HCT116 (cell line): ENCODE measurements at places on chromosomes 4 and X.

GRCh38 chr4:41797260-41797659, 48.7 kb upstream of the PHOX2B start:
- DNase-seq = no peak
- H3K27ac ChIP-seq = no peak overlapping the region
- no peak overlapping the region for H3K4me3 ChIP-seq
- H3K4me1 ChIP-seq = no peaks in the 10 kb centered on the region

DNA sequence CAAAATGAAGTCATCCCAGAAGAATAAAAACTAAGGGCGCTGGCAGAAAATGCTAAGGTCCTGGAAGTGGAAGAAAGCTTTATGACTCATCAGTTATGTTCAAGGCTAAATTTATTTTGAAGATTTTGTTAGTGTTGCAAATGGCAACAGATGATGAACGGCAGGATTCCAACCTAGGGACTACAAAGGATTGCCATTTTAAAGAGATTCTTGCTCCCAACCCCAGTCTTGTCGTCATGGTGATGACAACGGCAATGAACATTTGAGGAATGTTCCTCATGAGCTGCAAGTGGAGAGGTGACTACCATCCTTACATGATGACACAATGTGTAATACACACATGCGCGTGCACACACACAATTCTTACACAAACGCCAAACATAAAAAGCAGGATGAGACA, 54.4 kb upstream of the FTHL17 start:
- H3K4me1 ChIP-seq = no peaks in the 10 kb centered on the region
- no peak overlapping the region for H3K4me3 ChIP-seq
- H3K36me3 ChIP-seq = no peaks in the 10 kb centered on the region
- H3K27me3 ChIP-seq = no peaks in the 10 kb centered on the region
- no peak for DNase-seq

GRCh38 chr4:150714462-150715438, 132.8 kb downstream of the MAB21L2 start:
- no peak for DNase-seq
- no peak overlapping the region for H3K4me3 ChIP-seq
- H3K36me3 ChIP-seq = no peaks in the 10 kb centered on the region
- no peaks in the 10 kb centered on the region for H3K27me3 ChIP-seq
- no peaks in the 10 kb centered on the region for H3K4me1 ChIP-seq
- H3K27ac ChIP-seq = no peak overlapping the region

DNA sequence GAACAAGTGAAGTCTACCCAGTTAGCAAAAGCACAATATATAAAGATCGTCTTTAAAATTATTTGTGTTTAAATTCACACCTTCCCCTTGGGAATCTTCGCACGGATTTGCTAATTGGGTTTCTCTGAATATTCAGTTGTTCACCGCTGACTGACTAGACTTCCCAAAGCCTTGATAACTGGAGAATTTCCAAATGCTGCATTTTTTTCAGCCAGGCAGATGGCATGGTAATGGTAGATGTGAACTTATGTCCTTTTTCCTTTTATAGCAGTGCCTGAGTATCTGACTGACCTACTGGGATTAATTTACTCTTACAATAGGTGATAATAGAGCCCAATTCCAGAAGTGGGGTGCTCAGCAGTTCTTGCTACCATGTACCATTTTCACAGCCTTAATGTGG, 548.1 kb downstream of the PACRGL start:
- H3K36me3 ChIP-seq = no peaks in the 10 kb centered on the region
- no peak for DNase-seq
- no peaks in the 10 kb centered on the region for H3K4me1 ChIP-seq
- H3K4me3 ChIP-seq = no peak overlapping the region
- no peaks in the 10 kb centered on the region for H3K27me3 ChIP-seq
- no peak overlapping the region for H3K27ac ChIP-seq

GRCh38 chrX:118718737-118719136, 8.7 kb upstream of the IL13RA1 start:
- no peak overlapping the region for H3K4me3 ChIP-seq
- H3K36me3 ChIP-seq = no peaks in the 10 kb centered on the region
- H3K4me1 ChIP-seq = no peaks in the 10 kb centered on the region
- H3K27me3 ChIP-seq = no peaks in the 10 kb centered on the region

- peaks cover 16% of the 10 kb centered on the region for H3K4me1 ChIP-seq
- no peak overlapping the region for H3K27ac ChIP-seq
- H3K27me3 ChIP-seq = no peaks in the 10 kb centered on the region
- no peak for DNase-seq
- no peak overlapping the region for H3K4me3 ChIP-seq
These were observed 3.1 kb downstream of the FGFRL1 start for GRCh38 chr4:1014291-1015167.

- DNase-seq = no peak
- no peak overlapping the region for H3K27ac ChIP-seq
- no peaks in the 10 kb centered on the region for H3K4me1 ChIP-seq
- no peak overlapping the region for H3K4me3 ChIP-seq
- no peaks in the 10 kb centered on the region for H3K36me3 ChIP-seq
These were observed 109.1 kb downstream of the PPP4R3C start for GRCh38 chrX:27354021-27354420.

DNA sequence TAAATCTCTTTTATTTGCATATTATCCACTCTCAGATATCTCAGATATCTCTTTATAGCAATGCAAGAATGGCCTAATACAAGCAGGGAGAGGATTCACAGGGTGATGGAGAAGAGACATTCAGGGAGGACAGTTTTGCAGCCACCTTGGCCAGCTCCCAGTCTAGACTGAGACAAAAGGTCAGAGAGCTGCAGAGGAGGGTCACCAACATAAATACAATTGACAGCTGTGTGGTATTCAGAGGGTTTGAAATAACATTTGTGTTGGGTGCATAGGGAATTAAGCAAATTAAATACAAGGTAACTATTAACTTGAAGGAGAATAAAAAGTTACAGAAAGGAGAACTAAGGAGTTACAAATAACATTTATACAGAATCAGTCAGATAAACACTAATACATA, 189.5 kb upstream of the TAPT1 start:
- no peak for DNase-seq
- H3K27me3 ChIP-seq = peaks cover 26% of the 10 kb centered on the region
- H3K36me3 ChIP-seq = no peaks in the 10 kb centered on the region
- no peak overlapping the region for H3K27ac ChIP-seq
- no peaks in the 10 kb centered on the region for H3K4me1 ChIP-seq

GRCh38 chr4:80097400-80098177, 24.6 kb upstream of the ANTXR2 start:
- no peak overlapping the region for H3K4me3 ChIP-seq
- H3K27ac ChIP-seq = no peak overlapping the region
- H3K27me3 ChIP-seq = no peaks in the 10 kb centered on the region
- DNase-seq = no peak
- H3K4me1 ChIP-seq = no peaks in the 10 kb centered on the region; the same call in 1 of the 2 replicates
- no peaks in the 10 kb centered on the region for H3K36me3 ChIP-seq
